ENCODE measurements at places on chromosomes 3 and 15.

GRCh38 chr15:76575274-76575673 lies 238.7 kb downstream of the ISL2 start:
- no peak for DNase-seq

DNA sequence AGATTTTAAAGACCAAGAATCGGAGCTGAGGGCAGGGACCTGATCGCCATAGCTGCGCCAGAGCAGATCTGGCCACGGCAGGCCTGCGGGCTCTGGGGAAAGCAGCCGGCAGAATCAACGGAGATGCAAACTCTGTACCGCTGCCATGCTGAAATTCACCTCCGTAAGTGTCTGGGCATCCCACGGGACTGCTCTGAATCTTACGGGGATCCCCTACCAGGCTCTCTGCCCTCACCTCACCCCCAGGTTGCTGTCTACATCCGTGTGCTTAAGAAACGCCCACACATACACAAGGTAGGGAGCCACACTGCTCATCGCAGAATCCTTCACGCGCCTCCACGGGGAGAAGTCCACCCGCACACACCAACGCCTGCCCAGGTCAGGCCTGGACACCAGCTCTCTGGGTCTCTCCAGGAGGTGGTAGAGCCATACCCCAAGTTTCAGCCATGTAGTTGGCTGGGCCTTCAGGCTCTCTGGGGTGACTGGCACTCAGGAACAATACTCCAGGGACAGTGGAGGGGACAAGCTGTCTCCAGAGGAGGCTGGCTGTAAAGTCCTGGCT lies 33.5 kb downstream of the FAM174B start:
- DNase-seq: no peak

- DNase-seq: no peak
These were observed 36.2 kb downstream of the PPCDC start for GRCh38 chr15:75059607-75060006.

- DNase-seq: no peak
These were observed 282.4 kb downstream of the ARPP21 start for GRCh38 chr3:35921718-35922117.

Data from fibroblast of the conjunctiva (primary cell).